Testis (tissue), 5 donors: ENCODE measurements at places on chromosomes 16 and 17. TPM values are rescaled to one million over a fixed set of nuclear protein-coding genes. Genes with fewer than 3 reads are reported as not detected.

EVI2A gene
- 0.16 TPM for total RNA-seq

C17orf107 gene
- total RNA-seq, result 4.1 TPM

SPPL2C gene
- 21.7 TPM for total RNA-seq

ALOXE3 gene
- 4.3 TPM for total RNA-seq

RHBDL3 gene
- total RNA-seq, result 4.1 TPM

CDK5RAP3 gene
- 281 TPM for total RNA-seq

DNA sequence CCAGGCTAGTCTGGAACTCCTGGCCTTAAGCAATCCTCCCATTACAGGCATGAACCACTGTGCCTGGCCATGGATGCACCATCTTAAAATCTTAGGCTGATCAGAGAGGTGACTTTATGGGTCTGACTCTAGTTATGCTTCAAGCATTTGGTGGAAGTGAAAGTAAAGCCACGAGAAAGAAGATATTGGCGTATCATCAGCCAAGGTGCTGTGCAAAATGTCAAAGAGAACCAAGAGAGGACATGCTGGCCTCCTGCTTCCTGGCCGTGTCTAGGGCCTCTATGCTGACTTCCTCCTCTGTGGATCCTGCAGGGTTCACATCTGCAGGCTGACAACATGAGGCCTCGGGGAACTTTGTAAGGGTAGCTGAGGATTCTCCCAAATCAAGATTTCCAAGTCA, 385.2 kb downstream of the MAF start:
- no peak for DNase-seq

DNA sequence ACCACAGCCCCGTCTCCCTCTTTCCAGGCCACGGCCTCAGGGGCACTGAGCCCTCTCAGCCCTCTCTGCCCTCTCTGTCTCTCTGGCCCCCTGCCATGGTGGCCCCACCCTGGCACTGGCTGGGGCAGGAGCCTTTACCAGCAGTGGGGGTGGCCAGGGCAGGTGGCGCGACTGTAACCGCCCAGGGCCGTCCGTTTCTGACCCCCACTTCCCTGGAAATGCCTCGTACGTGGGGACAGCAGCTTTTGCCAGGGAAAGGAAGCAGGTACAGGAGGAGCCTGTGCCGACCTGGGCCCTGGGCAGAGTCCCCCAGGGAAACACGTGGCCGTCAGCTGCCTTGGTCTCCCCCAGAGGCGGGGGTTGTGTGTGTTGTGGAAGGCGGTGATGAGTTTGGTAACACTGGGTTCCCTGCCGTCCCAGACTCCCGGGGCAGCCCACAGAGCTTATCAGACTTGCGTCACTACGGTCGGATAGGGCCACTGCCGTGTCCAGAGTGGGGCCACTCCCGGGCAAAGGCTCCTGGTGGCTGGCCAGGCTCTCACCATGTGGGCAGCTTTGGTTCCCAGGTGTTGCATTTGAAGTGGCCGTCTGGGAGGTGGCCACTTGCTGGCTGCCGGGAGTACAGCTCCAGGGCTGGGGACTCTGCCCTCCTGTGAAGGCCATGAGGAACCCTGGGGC, 249.3 kb upstream of the CIBAR2 start:
- peak; percentile 90 for DNase-seq

DNA sequence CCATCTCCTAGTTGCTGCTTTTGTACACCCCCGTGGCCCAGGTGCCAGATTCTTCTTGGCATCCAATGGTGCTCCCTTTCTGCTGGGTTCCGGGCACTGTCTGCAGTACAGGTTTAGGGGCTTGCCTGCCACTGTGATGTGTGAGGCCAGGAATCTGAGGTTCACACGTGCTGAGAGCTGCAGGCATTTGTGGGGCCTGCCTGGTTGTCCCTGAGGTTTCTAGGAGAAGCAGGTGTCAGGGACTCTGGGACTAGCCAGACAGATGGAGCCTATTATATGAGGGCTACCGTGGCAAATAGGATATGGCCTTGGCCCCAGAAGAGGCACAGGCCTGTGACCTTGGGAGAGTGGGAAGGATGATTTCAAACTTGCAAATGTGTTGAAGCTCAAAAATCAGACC, 29.3 kb downstream of the NDEL1 start:
- DNase-seq, result no peak

- DNase-seq, result no peak
These were observed 551.5 kb downstream of the MAF start for GRCh38 chr16:79049040-79049439.

DNA sequence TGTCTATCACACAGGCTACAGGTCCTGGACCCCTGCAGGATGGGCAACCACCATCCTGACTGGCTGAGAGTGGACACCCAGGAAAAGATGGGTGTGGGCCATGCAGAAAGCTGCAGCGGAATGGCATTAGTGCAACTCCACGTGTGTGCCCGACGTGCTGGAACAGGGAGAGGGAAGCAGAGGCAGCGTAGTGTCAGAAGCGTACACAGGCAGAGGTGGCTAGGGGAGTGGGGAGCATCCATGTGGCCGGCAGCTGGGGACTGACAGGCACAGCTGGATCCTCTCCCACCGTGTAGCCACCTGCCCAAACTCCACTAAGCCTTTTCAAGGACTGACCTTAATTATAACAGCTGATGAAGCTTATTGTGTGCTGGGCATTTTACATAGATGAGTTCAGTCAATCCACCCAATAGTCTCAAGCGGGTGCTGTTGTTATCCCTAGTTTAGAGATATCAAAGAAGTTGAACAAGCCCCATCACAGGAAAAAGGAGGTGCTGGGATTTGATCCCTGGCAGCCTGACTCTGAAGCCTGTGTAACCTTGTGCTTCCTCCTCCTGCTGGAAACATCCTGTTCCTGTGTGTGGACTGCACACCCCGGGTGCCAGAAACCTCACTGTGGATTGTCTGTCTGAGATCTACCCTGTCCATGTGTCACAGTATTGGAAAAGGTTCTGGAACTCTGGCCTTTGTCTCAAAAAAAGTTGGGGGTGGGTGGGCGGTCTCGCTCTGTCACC, 114.0 kb downstream of the PRKCA start:
- DNase-seq, result no peak

- no peak for DNase-seq
These were observed 5.6 kb downstream of the CUEDC1 start for GRCh38 chr17:57949649-57950048.

- peak; percentile 72 for DNase-seq
These were observed 20.7 kb upstream of the MNT start for GRCh38 chr17:2421315-2422147.

DNA sequence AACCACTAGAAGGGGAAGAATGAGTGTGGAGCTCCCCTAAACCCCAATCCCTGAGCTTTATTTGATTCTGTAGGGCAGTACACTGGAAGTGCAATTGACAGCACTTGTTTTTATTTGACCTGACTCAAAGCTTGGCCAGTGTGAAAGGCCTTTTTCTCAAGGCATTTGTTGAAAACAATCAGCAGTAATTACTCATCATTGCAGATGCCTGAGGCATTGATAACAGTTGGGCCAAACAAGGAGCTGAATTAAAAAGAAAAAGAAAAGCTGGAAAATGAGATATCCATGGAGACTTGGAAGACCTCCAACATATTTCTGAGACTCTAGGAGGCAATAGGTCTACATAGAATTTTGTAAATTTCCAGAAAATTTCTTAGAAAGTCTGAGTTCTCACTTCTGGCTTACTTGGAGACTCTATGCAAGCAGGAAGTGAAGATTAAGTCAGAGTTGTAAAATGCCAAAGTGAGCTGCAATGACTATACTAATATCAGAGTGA, 200.8 kb upstream of the KCNJ16 start:
- DNase-seq, result no peak

DNA sequence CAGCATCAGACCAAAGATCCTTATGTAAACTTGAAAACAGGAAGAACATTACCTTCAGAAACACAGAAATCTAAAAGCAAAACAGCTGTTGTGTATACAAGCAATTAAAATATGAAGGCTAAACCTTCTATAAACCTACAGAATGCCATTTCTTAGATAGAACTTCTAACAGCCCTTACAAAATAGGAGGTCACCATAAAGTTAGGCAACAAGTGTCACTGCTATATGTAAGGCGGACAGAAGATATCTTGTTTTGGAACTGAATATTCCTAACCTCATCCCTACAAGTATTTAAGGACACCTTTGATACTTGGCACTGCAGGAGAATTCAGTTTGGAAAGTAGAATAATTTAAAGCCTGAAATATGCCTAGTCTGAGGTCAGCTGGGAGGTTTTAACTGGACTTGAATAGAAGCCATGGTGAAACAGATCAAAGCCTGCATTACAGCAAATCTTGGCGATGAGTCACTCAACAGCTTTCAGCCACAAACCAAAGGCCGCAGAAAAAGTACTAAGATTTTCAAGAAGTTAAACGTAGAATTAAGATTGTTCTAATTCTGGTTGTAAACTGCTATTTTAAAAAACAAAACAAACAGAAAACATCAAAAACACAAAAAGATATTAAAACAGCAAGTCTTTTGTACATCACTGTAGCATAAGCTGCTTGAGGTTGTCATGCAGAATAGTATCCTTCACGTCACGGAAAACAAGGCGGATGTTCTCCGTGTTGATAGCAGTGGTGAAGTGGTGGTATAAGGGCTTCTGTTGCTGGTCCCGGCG, 42.7 kb downstream of the GNA13 start:
- no peak for DNase-seq

- no peak for DNase-seq
These were observed 9.3 kb downstream of the CTRB2 start for GRCh38 chr16:75197522-75198134.

GRCh38 chr17:52419229-52419641, 260.7 kb upstream of the CA10 start:
- DNase-seq, result peak; percentile 24

DNA sequence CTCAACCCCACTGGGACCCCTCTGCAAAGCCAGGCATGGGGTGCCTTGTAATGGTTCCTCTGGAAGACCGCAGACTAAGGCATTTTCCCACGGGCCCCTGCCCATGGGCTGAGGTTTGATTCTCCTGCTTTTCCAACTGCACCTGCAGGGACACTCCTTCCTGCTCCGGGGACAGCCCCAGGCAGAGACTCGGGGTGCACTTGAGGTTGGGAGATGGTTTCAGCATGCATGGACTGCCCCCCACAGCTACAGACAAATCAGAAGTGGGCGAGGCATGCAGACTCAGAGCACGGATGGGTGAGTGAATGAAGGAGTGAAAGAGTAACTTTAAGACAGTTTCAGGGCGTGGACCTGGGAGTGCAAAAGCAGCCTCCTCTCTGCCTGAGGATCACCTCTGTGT, 87.9 kb upstream of the RPL38 start:
- no peak for DNase-seq
